ENCODE measurements at places on chromosomes 5 and 9. TPM values are rescaled to one million over a fixed set of nuclear protein-coding genes. Genes with fewer than 3 reads are reported as not detected.

CAPSL gene
- polyA plus RNA-seq: not detected

INSYN2B gene
- polyA plus RNA-seq: not detected

NPR3 gene
- 15.6 TPM for polyA plus RNA-seq

SPIN1 gene
- polyA plus RNA-seq: 75.9 TPM

FYB1 gene
- polyA plus RNA-seq: 3.5 TPM

GABRA1 gene
- polyA plus RNA-seq: not detected

KCNN2 gene
- polyA plus RNA-seq: 10.2 TPM

QRFP gene
- polyA plus RNA-seq: 0.31 TPM

RCL1 gene
- 13.8 TPM for polyA plus RNA-seq

DOCK8 gene
- polyA plus RNA-seq: 5.7 TPM

LURAP1L gene
- 14.5 TPM for polyA plus RNA-seq

SLIT3 gene
- 6.8 TPM for polyA plus RNA-seq

ARL14EPL gene
- not detected for polyA plus RNA-seq

HSD17B3 gene
- polyA plus RNA-seq: not detected

NRARP gene
- 3.6 TPM for polyA plus RNA-seq

ANGPTL2 gene
- polyA plus RNA-seq: not detected

C9 gene
- 0.53 TPM for polyA plus RNA-seq

DNAJA1 gene
- polyA plus RNA-seq: 110 TPM

NR4A3 gene
- polyA plus RNA-seq: 0.84 TPM

OR1Q1 gene
- not detected for polyA plus RNA-seq

FAM153A gene
- polyA plus RNA-seq: not detected

PPP3R2 gene
- not detected for polyA plus RNA-seq

UNC13B gene
- 25.1 TPM for polyA plus RNA-seq

FBN2 gene
- 56.0 TPM for polyA plus RNA-seq

ZFP2 gene
- 3.1 TPM for polyA plus RNA-seq

FRRS1L gene
- polyA plus RNA-seq: 2.3 TPM

CCL21 gene
- polyA plus RNA-seq: 17.2 TPM
